ENCODE measurements at places on chromosomes 6 and 20. TPM values are rescaled to one million over a fixed set of nuclear protein-coding genes. Genes with fewer than 3 reads are reported as not detected.

The TFAP2D gene
- not detected for total RNA-seq

The STMND1 gene
- not detected for total RNA-seq

The PIGU gene
- 13.2 TPM for total RNA-seq

The OTOR gene
- total RNA-seq: not detected

The LST1 gene
- total RNA-seq: 18.2 TPM

The COL9A3 gene
- total RNA-seq: not detected

The C6orf141 gene
- not detected for total RNA-seq

The TMEM244 gene
- total RNA-seq: not detected

The ZNF512B gene
- total RNA-seq: 10.0 TPM

The PRL gene
- total RNA-seq: not detected

The BAK1 gene
- 57.0 TPM for total RNA-seq

The RPS18 gene
- total RNA-seq: 4,545 TPM

The OR12D3 gene
- total RNA-seq: not detected

The ETV7 gene
- total RNA-seq: 0.16 TPM

The SLC25A27 gene
- 0.64 TPM for total RNA-seq

The BACH2 gene
- 90.8 TPM for total RNA-seq

The PHF3 gene
- total RNA-seq: 55.2 TPM

The NFATC2 gene
- 29.9 TPM for total RNA-seq

The FAM209A gene
- total RNA-seq: 0.77 TPM

The SLC32A1 gene
- total RNA-seq: not detected

The ADGRF5 gene
- not detected for total RNA-seq

The OR2H2 gene
- not detected for total RNA-seq

The MOG gene
- total RNA-seq: not detected

The GRM1 gene
- total RNA-seq: not detected

The BLTP3A gene
- total RNA-seq: 15.0 TPM

The SNX14 gene
- 53.6 TPM for total RNA-seq

The UBE2C gene
- total RNA-seq: 200 TPM

The ACTL10 gene
- 2.4 TPM for total RNA-seq

The RIPPLY2 gene
- total RNA-seq: not detected

The SMOC2 gene
- total RNA-seq: not detected

Measured in activated naive CD4-positive, alpha-beta T cell treated with anti-CD3 and anti-CD28 coated beads, Interleukin-2, amount 50 U/mL, for 72 hours (primary cell).